ENCODE measurements at places on chromosomes 11 and 22. TPM values are rescaled to one million over a fixed set of nuclear protein-coding genes. Genes with fewer than 3 reads are reported as not detected.

Gene APOA4
- not detected for total RNA-seq

Gene ZNF214
- not detected for total RNA-seq

Gene SCN4B
- 0.41 TPM for total RNA-seq

Gene NDUFS3
- total RNA-seq = 165 TPM

Gene PKNOX2
- total RNA-seq = not detected
